Right kidney (tissue), 9 donors: ENCODE measurements at places on chromosomes 11 and 22.

DNA sequence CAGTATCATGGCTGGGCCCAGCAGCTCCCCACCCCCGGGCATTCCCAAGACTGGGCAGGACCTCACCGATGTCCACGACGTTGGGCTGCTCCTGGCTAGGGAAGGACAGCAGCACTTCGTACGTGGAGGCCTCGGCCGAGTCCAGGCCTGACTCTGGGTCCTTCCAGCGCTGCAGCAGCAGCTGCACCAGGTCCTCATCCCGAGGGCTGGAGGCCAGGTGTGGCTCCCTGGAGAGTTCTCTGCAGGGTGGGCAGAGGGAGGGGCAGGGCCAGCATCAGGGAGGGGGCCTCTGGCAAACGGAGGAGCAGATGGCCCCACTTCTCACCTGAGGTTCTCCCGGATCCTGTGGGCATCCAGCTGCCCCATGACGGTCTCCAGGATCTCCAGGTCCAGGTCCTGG lies 341 bp downstream of the NAALADL1 start:
- DNase-seq, result no peak

DNA sequence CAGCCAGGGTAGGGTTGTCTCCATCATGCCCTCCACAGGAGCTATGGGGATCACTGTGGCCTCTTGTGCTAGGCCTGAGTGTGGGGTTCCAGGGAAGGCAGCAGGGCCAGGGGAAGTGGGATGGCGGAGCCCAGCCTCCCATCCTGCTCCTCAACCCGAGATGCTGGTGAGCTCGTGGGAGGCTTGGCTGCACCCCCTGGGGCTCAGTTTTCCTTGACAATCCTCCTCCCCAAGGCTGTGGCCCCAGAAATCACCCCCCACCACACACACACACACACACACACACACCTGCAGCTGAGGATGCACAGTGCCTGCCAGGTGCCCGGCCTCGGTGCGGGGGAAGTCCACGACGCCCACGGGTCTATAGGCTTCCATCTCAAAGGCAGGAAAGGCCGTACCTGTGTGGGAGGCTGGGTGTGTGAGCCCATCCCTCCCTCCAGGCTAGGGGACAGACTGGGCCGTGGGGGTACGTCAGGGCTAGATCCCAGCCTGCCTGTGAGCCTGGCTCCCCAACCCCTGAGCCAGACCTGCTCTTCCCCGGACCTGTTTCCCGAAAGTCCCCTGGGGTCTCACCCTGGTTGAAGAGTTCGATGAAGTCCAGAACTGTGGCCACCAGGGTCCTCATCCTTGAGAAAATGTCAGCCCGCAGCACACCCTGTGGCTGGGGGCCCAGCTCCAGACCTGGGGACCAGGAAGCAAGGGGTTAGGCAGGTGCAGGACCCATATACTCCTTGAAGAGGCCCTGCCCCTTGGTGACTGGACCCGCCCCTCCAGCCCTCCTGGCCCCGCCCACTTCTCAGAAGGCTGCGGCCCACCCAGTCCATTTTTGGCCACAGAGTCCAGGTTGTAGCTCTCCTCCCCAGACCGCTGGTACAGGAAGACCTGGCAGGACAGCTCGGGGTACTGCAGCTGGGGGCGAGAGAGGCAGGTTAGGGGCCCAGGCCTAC lies 5.2 kb upstream of the TBX10 start:
- DNase-seq, result no peak

DNA sequence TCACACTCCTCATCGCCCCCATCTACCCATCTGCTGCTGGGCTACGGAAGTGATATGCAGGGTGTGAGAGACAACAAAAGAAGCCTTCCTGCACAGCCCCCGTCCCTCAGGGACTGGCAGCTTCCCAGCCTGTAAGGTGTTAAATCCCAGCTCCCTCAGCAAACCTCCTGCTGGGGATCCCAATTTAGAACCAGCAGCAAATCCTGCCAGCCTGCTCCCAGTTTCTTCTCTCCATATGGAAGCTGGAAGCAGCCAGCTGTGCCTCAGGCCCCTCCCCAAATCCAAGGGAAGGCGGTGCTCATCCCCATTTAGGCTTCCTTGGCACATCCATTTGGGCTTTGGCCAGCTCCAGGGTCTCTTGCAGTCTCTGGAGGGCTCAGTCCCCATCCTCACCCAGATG lies 47.5 kb downstream of the PAMR1 start:
- DNase-seq, result no peak

GRCh38 chr22:23767673-23768548 lies at the start of gene CHCHD10:
Gene CHCHD10, minus strand, starts transcription at chr22:23767972. Its CDS starts 98 bp downstream, at chr22:23767874.
- DNase-seq, result peak; percentile 97

DNA sequence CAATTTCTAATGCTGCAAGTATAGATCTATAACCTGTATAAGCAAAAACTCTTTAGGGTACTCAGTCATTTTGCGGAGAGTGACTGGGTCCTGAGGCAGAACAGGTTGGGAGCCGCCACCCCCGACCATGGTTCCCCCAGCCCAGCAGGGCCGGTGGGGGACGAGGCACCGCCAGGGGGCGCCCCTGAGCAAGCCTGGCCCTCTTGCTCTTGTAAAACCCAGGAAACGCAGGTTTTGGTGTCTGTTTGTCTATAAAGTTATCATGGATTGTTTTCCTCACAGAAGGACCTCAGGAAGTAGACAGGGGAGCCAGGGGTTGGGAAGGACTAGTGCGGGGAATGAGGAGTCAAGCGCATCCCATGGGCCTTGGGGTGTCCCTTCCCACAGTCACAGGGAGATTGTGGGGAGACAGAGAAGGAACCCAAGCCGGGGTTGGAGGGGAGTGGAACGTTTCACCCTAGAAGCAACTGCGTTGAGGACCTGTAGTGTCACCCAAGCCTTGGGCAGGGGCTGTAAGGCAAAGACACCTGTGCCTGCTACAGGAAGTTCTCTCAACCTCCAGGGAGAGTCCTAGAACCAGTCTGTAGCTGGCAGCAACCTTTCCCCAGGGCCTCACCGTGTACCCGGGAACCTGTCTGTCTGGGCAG lies 26.4 kb downstream of the KCTD17 start:
- peak; percentile 46 for DNase-seq

GRCh38 chr11:66081505-66081904 lies 11.4 kb downstream of the PACS1 start:
- DNase-seq, result no peak

DNA sequence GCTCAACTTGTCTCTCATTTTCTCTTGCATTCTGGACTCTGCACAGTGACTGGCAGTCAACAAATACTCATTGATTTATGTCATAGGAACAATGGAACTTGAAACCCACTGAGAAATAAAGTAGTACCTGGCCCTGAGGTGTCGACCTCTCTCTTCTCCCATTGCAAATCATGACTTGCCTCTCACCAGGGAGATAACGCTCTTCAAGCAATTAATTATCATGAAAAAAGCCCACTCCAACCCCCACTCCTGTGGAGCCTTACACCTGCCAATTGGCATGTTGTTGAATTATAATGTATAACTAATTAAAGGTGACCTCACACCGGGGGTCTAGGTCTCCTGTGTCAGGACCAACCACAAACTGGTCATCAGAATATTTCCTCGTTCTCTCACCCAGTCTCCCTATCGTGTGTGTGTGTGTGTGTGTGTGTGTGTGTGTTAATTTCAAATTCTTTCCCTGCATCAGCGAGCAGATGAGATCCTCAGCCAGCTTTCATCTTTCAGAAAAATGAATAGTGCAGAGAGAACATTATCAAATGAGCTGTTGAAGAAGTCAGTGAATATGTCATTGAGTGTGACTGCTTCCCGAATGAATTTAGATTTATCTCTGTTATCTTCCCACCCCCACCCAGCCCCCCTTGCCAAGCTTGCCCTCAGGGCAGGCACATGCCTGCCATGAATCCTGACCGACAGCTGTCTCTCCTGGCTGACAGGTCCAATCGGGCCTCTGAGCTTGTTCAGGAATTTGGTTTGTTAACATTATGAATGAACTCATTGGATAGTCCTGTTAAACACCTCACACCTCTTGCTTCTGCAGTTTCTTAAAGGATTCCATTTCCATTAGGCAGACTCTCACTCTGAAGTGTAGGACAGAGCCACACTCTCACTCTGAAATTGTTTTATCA lies 357.4 kb downstream of the INSC start:
- DNase-seq, result no peak

DNA sequence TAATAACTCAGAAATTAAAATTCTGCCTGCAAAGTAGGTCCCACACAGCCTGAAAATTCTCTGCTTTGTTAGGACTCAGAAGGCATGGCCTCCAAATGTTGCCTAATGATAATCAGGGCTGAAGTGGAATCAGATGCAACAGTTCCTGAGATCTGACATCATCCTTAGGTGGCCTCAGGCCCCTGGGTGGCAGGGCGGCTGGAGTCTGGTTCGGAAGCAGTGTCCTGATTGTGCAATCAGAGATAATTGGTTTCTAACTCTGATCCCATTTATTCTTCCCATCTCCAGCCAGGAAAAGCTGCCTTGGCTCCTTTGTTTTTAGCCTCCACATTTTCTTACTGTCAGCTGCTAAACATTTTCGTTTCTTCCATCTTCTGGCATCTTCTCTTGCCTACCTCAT lies 399.3 kb downstream of the OPCML start:
- no peak for DNase-seq

- DNase-seq, result no peak
These were observed 243.9 kb downstream of the CTTN start for GRCh38 chr11:70642266-70642665.

DNA sequence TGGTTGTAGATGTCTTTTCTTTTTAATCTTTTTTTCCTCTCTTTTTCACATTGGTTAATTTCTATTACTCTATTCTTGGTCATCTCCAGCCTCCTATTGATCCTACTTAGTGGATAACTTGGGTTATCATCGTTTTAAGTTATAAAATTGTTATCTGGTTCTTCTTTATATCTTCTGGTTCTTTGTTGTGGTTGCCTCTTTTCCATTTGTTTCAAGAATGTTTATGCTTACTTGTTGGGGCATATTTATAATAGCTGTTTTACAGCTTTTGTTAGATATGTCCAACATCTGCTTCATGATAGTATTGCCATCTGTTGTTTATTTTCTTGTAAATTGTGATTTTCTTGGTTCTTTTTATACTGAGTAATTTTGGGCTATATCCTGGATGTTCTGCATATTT lies 1429.6 kb downstream of the TBC1D22A start:
- DNase-seq, result no peak

GRCh38 chr11:116533186-116533825 lies 239.5 kb downstream of the BUD13 start:
- DNase-seq, result no peak

DNA sequence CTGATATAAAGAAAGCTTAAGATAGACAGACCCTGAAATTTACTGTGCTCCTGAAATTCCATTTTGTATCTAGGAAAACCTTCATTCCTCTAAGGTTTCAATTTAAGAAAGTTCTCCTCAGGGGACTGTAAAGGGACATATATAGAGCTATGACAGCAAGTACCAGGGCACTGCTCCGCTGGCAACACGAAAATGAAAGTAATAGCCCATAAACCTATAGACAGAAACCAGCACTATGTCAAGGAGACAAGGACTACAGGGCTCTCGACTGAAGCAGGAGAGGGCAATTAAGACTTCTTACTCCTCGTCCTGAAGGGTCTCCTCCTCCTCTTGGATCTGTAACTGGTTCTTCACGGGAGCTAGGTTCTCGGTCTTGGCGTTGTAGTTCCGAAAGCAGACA lies 6.9 kb downstream of the FEZ1 start:
- DNase-seq, result no peak

DNA sequence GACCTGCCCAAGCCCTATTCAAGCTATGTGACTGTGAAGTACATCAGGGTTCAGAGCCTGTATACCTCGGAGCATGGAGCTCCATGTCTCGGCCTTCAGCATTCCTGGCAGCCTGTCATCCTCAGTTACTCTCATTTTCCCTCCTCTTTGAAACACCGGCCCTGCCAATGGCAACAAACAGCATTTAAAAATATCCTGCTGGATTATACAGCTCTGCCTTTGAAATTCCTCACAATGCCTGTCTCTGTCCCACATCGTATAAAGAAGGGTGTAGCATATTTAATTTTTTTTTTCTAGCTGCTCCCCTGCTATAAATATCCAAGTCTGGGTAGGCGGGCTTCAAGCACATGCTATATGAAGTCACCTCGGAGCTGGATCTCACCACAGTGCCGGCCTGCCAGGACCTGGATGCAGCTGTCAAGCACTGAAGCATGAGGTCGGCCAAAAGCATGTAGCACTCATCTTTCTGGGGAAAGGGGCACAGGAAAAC lies 11.8 kb downstream of the ABTB2 start:
- no peak for DNase-seq

DNA sequence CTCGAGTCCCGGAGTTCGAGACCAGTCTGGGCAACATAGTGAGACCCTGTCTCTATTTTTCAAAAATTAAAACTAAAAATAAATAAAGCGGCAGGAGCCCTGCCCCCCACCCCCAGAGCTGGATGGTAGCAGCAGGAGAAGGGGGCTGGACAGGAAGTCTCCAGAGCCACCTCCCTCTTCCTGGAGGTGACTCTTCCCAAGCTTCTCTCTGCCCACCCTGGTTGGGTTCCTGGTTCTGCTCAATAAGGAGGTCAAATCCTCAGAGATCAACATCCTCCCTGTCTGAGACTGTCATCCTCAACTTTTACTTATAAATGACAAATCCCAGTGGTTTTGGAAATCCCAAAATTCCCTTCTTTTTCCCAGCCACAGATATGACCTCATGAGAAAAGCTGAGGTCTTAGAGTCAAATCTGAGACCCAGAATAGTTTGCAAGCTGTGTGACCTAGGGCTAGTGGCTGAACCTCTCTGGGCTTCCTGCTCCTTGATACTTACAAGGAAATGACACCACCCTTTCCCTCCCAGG lies 987 bp downstream of the C1QTNF6 start:
- DNase-seq, result no peak

- peak; percentile 24 for DNase-seq
These were observed 17.1 kb upstream of the EFCAB6 start for GRCh38 chr22:43828998-43829782.

DNA sequence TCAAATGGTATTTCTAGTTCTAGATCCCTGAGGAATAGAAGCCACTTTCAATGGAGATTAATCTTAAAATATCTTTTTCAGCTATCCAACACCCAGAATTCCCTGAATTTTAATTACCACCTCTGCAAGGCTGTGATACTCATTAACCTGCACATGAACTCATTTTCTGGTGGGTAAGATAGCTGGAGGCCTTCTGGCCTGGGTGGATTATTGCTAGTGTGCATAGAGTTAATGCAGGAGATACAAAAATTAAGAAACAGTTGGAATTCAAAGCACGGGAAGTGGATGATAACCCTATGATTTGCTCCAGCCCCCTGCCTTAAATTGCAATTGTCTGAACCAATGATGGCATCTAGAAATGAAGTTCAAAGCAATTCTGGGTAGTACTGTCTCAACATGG lies 115.0 kb downstream of the ATG16L2 start:
- no peak for DNase-seq

GRCh38 chr11:1064167-1064566 lies 10.5 kb upstream of the MUC2 start:
- DNase-seq, result no peak

GRCh38 chr11:65861533-65862183 lies 1.4 kb downstream of the MUS81 start:
- DNase-seq, result no peak

GRCh38 chr22:30668386-30668710 lies 673 bp upstream of the DUSP18 start:
- DNase-seq, result no peak

- no peak for DNase-seq
These were observed 54.0 kb downstream of the SLC36A4 start for GRCh38 chr11:93143800-93144199.

GRCh38 chr11:75184757-75185425 lies 34.0 kb downstream of the SLCO2B1 start:
- DNase-seq, result no peak
